ENCODE measurements at places on chromosomes 11 and 22.

DNA sequence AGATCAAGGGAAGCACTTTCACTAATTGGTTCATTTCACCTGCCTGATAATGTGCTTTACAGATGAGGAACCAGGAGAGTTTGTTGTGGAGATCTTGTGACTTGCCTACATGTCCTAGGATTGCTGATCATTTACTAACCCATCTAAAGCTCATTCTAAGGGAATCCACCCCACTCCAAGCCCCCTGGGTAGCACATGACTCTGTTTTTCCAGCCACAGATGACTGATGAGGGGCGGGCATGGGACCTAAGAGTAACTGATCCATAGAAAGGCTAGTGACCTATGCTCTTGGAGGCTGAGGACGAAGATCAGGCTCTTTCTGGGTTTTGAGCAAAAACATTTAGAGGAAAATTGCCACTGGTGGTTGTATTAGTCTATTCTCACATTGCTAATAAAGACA lies 378.1 kb downstream of the CADM1 start:
- no peak for DNase-seq

DNA sequence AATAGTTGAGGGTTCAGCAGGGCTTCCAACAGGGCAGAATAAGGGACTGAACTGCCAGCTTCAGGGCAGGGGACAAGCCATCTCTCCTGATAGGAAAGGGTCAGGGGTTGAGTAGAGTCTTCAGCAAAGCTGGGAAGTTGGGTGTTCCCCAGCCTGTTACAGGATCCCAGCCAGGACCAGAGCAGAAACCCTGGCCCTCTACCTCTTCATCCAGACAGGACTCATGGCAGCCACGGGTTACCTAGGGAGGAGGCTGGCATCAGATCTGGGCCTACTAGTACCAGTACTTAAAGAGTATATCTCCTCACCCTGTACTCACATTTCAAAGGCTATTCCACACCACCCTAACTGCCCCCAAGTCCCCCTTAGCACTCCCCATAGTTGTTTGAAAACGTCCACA lies 2.4 kb upstream of the TAF10 start:
- no peak for DNase-seq

DNA sequence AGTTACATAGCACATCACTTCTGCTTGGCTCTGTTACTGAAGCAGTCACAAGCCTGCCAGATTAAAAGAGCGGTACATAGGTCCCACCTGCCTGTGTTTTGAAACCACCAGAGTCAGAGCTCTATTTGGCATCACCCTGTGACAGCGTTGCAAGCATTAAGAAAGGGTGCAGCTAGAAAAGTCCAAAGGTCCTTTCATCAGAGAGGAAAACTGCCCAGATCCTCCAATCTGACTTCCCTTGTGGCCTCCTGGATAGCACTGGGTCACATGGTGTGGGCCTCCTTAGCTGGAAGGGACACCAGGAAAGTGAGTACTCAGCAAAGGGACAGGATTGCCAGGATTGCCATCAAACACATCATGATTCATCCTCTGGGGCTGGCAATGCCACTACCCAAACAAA lies 22.9 kb downstream of the STX3 start:
- DNase-seq = no peak

DNA sequence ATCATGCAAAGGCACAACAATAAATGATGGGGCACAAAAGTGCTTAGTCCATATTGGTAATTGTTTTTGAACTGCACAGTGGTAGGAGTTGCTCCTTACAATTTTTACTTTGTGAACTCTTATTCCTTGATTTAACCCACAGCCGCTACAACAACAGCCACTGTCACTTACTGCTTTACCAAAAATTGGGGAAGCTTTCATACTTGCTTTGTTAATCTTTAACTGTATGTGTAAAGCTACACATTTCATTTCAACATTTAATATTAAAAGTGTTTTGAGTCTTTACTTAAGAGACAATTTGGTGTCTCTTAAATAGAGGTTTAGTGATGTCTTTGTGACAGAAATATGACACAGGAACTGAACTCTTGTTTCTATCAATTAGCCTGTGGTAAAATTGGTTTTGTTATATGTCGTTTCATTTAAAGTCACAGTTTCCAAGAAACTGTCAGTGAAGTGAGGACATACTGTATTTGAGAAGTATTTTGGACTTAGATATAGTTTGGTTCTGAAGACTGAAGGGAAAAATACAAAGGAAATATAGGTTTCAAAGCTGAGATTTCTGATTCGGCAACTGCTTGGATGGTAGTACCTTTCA lies 6.5 kb upstream of the IL18BP start:
- DNase-seq = no peak

- DNase-seq = no peak
These were observed 1.1 kb downstream of the ST13 start for GRCh38 chr22:40855071-40855978.

- DNase-seq = peak; percentile 94
These were observed 11.6 kb downstream of the LIF start for GRCh38 chr22:30234786-30235470.

DNA sequence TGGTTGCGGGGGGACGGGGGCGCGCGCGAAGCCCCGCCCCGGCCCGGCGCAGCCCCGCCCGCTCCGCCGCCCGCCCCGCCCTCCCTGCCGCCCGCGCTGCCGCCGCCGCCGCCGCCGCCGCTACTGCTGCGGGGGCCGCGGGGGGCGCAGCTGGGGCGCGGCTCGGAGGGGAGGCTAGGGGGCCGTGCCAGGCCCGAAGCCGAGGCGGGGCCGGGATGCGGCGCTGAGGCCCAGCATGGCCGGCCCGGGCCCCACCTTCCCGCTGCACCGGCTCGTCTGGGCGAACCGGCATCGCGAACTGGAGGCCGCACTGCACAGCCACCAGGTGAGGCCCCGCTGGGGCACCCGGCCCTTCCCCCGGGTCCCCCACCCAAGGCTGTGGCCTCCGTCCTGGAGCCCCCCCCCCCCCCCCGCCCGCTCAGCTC lies at the start of gene ANKRD13D:
TSS of gene ANKRD13D (plus strand) at position 78 of the 425 bp plus-strand sequence. CDS start at position 236, 158 bp downstream.
- no peak for DNase-seq

DNA sequence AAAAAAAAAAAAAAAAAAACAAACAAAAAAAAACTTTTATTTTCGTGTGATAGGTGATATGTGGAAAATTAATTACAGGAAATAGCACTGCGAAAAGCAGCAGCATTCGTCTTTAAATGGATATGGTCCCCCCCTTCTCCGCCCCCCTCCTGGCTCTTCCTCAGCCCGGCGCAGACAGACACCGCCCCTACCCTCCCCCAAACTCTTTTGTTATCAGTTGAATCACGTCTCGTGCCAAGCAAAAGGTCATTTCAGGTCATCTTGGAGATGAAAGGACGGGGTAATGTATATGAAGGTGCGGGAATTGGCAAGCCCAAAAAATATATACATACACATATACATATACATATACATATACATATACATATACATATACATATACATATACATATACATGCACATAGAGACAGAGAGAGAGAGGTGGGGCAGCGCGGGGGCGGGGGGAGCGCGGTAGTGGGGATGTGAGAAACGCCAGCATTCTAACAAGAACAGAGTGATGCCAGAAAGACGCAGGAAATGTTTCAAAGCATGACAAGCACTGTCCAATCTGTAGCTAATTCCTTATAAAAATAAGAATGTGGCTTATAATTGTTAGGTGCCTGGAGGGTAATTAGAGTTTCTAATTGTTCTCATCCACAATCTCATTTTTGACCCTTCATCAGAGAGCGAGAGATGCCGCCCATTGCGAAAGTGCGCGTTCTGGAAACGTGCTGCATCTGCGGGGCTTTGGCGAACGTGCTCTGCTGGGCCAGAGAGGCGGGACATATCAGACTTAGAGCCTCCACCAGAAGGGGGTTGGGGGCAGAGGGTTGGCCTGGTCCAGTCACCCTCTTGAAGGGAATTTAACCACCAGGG lies 214.5 kb upstream of the UBASH3B start:
- no peak for DNase-seq

Data from WERI-Rb-1 (cell line).